ENCODE measurements at places on chromosomes 4 and X.
A peak's percentile ranks its signal among the peaks of the same experiment; 100 is the strongest.

DNA sequence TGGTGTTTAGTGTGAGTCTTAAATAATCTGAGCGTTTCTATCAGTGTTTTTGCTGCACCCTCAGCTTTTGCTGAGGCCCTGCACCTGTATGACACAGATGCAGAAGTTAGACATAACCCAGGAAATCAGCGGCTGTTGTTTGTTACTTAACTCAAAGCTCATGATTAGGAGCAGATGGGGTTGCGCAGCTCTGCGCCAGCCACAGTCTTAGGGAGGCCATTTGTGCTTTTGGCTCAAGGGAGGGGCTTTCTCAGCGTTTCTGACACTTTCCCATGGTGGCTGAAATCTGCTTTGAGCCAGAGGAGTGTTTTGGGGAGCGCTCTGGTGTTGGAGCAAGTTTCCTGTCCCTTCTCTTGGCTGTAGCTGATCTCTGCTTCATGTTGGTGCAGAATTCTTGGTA is 433.8 kb downstream of the NAF1 start:
- DNase-seq, result no peak

DNA sequence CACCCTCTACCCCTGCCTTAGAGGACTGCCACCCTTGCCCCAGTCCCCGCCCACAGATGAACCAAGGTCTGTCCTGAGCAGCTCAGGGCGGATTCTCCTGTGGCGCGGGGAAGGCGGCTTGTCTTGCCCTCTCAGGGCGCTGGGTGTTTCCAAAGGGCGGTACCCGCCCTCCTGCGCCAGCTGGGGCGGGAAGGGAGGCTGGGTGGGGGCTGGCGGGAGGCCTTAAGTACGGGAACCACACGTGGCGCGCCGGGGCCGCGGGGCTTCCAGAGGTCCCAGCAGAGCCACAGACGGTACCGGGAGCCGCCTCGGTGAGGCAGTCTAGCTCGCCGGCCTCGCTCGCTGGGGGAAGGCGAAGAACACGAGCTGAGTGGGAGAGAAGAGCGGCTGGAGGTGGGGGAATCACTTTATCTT is 361.1 kb downstream of the MID1IP1 start:
- DNase-seq, result peak; percentile 53

GRCh38 chrX:150365990-150366911 is 3.1 kb downstream of the MAMLD1 start:
- peak; percentile 16 for DNase-seq

- no peak for DNase-seq
Measured at GRCh38 chr4:173990869-173991210, 292.6 kb downstream of the FBXO8 start.

GRCh38 chrX:24491741-24492140 is 26.7 kb downstream of the PDK3 start:
- no peak for DNase-seq

DNA sequence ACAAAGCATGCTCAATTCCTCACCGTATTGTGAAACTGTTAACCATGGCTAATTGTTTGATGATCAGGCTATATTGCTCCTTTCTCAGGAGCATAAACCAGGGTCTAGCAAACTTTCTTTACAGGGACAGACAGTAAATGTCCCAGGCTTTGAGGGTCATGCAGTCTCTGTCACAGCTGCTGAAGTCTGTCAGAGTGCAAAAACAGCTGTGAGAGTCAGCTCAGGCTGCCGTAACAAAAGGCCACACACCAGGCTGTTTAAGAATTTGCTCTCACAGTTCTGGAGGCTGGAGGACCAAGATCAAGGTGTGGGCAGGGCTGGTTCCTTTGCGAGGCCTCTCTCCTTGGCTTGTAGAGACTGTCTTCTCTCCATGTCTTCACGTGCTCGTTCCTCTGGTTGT is 75.6 kb downstream of the GPR143 start:
- DNase-seq, result no peak

DNA sequence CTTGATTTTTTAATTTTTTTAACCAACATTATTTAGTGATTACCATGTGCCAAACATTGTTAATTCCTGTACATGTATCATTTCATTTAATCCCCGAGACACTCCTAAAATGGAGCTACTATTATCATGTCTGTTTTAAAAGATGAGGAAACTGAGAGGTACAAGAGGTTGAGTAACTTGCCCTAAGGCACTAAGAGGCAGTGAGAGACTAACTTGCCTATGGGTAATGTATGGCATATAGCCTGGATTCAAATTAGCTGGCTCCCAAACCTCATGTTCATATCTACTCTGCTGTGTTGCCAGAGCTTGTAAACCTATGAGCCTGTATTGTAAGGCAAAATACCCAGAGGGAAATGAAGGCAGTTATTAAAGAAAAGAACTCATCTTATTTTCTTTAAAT is 443.6 kb downstream of the IL15 start:
- no peak for DNase-seq

- no peak for DNase-seq
Measured at GRCh38 chrX:82134378-82134777, 932.5 kb downstream of the SH3BGRL start.

DNA sequence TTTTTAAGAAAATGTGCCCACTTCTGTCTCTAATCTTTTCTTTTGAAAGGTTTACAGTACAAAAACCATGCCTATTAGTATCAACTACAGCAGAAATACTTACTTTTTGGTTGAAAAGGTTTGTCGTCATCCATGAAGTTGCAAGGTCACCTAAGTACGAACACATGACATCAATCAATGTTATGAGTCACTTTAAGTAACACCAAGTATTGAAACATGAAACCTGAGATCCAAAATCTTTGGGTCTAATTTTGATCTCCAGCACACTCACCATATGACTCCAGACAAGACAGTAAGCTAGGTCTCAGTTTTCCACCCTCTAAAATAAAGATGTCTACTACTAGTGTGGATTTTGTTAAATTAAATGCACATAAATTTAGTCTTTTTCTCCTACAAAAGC is 8.4 kb downstream of the ZNF280C start:
- no peak for DNase-seq

GRCh38 chr4:89306486-89307177 is 968 bp downstream of the GPRIN3 start:
- DNase-seq, result no peak

GRCh38 chrX:42047886-42048285 is 124.5 kb upstream of the CASK start:
- no peak for DNase-seq

GRCh38 chrX:123169247-123169901 is 14.7 kb upstream of the GRIA3 start:
- DNase-seq, result no peak

DNA sequence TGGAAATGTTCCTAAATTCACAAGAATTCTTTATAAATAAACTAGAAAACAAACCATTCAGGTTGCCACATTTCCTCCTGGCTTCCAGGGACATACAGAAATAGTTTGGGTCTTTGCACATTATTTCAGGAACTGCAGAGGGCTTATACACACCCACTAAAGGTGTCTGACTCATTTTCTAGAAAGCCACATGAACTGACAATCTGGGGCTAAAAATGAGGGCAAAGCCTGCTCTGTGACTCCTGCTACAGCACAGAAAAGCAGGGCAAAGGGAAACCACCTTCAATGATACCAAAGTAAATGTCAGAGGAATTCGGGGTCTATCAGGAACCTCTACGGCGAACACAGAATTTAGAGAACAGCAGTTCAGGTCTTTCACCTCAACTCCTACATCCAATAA is 112.2 kb upstream of the MAP3K15 start:
- peak; percentile 20 for DNase-seq

GRCh38 chrX:154408659-154409221 is 314 bp downstream of the DNASE1L1 start:
- DNase-seq, result no peak

DNA sequence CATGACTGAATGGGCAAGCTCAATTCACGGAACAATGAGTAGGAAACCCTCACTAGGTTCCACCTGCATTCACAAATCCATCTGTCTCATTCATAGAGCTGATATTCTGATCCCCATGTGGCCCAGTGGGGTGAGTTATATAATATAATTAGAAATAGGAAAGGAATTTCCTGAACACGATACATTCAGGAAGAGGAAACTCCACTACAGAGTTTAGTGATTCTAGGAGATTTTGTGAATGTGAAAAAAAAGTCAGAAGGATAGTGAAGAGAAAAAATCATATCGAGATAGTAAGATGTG is 471.2 kb downstream of the GASK1B start:
- DNase-seq, result no peak

DNA sequence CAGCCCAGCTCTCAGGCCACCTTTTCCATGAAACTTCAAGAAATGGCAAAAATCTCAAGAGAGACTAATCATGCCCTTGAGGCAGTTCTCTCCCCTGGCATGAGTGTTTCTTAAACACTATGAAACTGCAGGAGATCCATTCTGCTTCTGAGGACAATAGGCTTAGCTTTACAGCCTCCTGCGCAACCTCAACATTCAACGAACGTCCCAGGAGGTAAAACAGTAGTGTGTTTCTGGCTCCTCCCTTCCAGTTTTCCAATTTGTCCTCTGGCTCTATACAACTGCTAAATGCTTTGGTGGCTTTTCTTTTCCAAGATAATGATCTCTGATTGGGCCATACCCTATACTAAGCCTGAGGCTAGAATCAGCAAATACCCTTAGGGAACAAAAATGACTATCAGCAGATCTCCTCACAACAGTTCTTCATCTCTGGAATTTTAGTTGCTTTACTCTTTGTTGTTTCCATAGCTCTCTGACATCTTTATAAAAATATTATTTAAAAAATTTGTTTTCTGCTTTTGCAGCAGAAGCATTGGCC is 87.0 kb upstream of the FAT1 start:
- no peak for DNase-seq

DNA sequence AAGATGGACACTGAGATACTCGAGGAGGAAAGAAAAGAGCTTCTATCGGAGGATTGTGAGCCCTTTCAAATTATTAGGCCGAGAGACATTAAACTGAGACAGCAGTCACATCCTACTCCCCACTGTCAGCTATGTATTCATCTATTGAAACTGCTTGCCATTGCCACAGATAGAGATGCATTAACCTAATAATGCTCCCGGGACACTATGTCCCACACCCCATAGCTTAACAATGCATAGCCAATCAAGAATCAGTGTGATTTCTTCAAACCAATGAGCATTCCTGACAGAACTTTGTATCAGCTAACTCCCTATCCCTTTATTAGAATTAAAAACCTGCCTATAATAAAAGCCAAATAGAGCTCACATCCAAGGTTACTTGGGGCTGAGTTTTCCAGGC is 118.1 kb upstream of the NEIL3 start:
- no peak for DNase-seq

GRCh38 chr4:130092187-130093015 is 996.4 kb downstream of the C4orf33 start:
- DNase-seq, result no peak

GRCh38 chr4:845233-845835 is 19.4 kb upstream of the CPLX1 start:
- no peak for DNase-seq

DNA sequence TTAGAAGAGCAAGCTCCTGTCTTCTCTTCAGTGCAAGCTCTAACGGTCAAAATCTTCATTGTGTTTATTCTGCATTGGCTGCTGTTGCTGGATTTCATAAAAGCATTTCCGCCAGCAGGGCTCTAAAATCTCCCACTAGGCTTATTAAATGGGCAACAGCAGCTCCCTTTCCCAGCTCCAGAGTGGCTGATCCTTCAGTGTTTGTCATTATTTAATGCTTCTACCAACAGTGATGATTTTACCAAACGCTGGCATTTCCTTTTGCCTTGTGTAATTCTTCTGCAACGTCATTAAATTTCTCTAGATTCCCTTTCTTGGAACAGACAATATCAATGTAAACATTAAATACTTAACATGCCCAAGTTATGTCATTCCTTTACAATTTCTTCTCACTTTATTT is 20.1 kb downstream of the SLC7A11 start:
- no peak for DNase-seq

DNA sequence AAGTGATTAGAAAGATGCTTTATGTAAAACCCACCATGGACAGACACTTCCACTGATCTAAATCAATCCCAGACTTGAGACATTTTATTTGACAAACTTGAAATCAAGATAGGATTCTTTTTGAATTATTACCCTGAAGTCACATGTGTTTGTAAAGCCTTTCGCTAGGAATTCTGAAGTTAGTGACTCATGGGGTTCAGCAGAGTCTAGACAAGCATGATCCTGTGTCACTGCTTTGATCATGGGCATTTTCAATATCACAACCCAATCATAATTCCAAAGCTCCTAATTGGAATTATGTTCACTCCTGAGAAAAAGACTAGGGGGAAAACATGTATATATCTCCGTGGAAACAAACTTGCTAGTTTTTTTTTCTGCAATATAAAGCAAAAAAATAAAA is 67.5 kb upstream of the BMP3 start:
- DNase-seq, result no peak

- DNase-seq, result no peak
Measured at GRCh38 chr4:54392479-54392878, 163.4 kb downstream of the PDGFRA start.

- no peak for DNase-seq
Measured at GRCh38 chr4:15291122-15291521, 136.7 kb upstream of the C1QTNF7 start.

DNA sequence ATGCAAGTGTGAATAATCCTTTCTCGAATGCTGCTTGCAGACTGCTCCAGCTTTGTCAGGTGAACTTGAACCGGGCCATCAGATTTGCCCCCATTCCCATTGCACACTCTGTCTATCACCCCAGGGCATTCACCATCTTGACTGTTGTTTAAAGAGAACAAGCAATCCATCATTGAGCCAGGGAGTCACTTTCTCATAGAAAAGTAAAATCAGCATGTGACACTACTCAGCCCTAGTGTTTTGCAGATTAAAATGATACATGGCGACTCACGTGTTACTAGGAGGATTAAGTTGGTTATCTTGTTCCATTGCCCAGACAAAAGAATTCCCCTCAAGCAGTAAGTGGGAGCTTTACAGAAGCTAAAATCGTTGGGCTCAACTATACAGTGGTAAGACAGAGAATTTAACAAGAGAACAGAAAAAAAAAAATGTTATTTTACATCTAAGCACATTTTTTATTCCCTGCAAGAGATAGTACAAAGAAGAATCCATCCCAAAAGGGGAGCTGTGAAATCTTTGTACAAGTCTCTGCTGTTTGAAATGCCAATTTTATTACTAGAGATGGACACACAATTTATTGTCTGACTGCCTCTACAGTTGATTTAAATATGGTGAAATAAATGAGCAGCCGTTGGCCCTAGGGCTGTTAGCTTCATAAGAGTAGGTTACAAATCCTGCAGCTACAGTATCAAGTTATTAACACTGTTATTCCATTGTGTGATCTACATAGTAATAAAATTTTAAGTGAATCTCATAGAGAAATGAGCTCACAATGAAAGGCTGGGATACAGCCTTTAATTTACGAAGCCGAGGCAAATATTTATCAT is 67.5 kb downstream of the NEUROG2 start:
- DNase-seq, result no peak

- no peak for DNase-seq
Measured at GRCh38 chrX:124395145-124395880, 49.0 kb downstream of the SH2D1A start.

DNA sequence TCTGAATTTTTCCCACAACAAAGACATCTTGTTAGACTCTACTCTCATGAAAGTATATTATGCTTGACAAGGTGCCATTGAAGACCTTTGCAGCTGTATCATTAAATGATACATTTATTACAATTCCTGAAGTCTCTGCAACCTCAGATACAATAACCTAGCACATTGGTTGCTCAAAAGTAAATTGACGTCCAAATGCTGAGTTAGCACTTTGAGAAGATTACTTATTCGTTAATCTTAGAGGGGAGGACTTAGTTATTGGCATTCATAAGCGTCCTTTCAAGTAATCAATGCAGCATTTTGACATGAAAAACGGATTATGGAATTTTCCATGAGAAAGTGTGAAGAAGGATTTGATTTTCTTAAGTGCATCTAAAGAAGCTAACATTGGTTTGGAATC is 151.6 kb downstream of the ARSF start:
- no peak for DNase-seq

GRCh38 chr4:137067735-137068134 is 464.6 kb downstream of the PCDH18 start:
- DNase-seq, result no peak

All from activated CD8-positive, alpha-beta T cell treated with anti-CD3 and anti-CD28 coated beads for 36 hours (primary cell).